ENCODE measurements at places on chromosomes 5 and 9.

GRCh38 chr9:8845376-8845775, 1045.8 kb upstream of the DMAC1 start:
- DNase-seq, result no peak

GRCh38 chr9:27333241-27334052, 36.5 kb upstream of the EQTN start:
- DNase-seq, result no peak

GRCh38 chr5:172564188-172564587, 76.9 kb upstream of the NEURL1B start:
- no peak for DNase-seq

GRCh38 chr5:177606071-177607051, 6.4 kb downstream of the B4GALT7 start:
- no peak for DNase-seq

DNA sequence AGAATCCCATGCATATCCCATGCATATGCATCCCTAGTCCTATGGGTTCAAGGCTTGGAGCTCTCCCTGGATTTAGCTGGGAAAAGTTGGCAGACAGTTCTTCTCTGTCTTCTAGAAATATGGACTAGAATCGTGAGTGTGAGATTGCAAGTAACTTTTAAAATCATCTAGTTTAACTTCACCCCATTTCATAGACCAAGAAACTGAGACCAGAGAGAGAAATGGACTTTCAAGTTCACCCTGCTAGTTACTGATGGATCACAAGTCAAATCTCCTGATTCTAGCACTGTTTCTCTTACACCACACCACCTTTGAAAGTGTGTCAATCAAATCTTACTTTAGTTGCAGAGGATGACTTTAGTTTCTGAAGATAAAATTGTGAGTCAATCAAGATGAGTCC, 13.4 kb downstream of the TGFBI start:
- DNase-seq, result no peak

DNA sequence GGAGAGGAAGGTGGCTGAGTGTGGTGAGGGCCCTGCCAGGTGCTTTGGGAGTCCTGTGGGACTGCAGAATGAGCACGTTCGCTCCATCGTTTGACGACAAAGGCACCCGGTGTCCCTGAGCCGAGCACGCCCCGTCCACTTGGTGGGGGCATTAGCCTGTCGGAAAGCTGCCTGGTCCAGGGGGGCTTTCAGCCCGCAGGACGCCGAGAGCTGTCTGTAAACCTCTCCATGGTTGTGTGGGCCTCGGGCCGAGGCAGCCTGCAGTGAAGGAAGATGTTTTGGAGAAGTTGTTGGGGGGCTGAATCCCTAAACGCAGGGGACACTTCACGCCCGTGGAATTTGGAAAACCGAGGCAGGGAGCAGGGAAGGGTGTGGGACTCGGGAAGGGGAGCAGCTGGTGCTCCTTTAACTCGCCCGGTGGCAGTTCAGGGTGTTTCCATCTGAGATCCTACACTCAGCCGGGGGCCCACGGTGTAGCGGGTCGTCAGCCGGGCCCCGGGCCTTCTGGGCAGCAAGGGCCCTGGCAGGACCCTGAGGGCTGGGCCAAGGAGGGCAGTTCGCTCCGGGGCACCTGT, 53.8 kb downstream of the MRPL36 start:
- DNase-seq, result no peak

- DNase-seq, result no peak
These were observed 19.7 kb downstream of the NFIL3 start for GRCh38 chr9:91403665-91404543.

DNA sequence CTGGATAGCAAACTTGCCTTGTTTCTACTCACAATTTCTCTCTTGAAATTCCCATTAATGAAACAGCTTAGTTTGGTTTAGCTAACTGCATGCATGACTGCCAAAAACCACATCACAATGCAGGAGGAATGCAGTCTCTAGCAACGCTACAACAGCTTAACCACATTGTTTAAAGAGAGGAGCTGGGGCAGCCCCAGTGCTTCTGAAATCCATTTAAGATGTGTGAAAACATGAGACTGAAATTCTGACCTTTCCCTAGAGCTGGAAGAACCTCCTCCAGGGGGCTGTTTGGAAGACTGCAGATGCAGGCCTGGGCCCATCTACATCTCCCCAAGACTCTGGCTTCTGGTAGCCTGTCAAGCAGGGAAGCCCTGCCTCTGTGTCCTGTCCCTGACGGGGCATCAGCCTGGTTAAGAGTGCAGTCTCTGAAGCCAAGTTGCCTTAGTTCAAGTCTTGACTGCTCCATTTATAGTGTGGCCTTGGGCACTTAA, 157.1 kb downstream of the ZNF462 start:
- no peak for DNase-seq

- DNase-seq, result no peak
These were observed 6.7 kb upstream of the SFXN1 start for GRCh38 chr5:175471628-175472027.

- DNase-seq, result no peak
These were observed 1148.0 kb downstream of the CDH12 start for GRCh38 chr5:21704974-21705668.

DNA sequence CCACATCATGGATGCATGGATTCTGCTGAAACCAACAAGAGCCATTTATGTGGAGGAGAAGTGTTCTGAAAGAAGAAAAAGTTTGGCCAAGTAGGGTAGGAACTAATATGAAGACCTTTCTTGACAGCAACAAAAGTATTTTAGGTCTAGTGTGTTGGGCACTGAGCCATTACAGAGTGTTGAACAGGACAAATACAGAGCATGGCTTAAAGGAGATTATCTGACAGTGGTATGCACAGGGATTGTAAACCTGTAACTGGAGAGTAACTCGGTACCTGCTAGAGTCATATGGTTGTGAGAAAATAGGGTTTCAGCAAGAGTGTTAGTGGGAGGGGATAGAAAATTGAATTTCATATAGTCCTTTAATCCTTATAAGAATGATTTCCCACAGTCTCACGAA, 513.2 kb upstream of the WWC1 start:
- no peak for DNase-seq

DNA sequence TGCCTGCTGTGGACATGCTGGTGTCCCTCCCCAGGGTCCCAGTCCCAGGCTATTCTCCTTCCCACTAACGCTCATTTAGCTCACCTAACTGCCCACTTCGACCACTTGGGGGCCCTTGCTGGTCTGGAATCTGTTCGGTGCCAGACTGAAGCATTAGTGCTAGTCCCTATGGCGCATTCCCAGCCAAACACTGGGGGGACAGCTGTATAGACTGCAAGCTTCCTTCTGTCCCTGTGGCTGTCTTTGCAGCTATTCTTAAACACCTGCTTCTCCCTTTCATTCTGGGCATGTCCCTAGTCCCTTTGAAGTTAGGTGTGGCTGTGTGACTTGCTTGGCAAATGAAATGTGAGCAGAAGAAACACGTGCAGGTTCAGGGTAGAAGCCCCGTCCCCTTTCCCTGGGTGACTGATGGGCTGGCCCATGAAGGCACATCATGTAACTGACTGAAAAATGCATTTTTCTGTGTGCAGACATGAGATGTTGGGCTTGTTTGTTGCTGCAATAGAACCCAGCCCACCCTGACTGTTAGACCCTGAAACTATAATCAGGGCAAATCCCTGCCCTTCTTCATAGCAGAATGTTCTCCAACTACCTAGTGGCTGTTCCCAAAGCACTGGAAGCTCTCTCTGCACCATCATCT, 134.4 kb downstream of the BARX1 start:
- no peak for DNase-seq

GRCh38 chr9:98199388-98200033, 7.1 kb upstream of the CORO2A start:
- no peak for DNase-seq

DNA sequence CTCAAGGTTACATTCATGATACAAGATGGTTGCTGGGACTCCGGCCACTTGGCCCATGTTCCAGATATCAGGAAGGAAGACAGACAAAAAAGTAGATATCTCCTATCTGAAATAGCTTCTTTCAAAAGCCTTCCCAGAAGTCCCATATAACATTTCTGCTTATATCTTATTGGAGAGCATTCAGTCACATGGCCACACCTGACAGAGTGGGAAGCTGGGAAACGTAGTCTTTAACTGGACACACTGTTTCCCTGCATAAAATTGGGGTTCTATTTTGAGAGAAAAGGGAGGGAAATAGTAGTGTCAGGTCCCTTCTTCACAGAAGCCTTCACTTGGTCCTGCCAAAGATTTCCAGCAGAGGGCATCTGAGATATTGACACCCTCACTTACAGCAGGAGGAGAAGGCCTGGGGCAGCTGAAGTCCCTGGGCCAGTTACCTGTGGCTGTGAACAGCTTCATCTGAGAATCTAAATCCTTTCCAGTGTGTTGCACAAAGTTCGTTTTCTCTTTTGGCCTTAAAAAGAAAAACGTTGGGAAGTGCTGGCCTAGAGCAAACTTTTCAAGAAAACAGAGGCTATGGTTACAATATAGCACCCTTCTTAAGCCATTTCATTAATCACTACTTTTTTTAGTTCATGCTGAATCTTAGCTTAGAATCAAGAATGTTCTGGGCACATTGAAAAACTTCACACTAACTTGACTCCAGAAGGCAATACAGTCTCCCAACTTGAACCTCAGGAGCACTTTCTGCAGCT, 33.5 kb downstream of the SPEF2 start:
- DNase-seq, result no peak

DNA sequence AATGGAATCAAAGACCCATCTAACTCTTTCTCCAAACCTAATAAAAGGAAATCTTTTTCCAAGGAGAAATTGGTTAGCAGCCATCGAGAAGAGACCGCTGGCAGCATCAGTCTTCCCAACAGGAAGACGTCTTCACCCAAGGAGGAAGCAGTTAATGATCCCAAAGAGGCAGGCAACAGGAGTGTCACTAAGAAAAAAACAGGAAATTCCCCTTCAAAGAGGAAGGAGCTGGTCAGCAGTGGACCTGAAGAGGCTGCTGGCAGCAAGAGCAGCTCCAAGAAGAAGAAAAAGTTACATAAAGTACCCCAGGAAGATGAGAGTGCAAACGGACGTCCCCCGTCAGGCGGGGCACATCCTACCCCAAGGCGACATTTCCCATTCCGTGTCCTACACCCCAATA, 143.7 kb downstream of the ELAVL2 start:
- DNase-seq, result no peak

- DNase-seq, result no peak
These were observed 60.5 kb upstream of the ENTREP1 start for GRCh38 chr9:69264526-69264925.

GRCh38 chr9:27117489-27118135, 8.6 kb downstream of the TEK start:
- DNase-seq, result no peak

GRCh38 chr5:180085837-180086236, 14.3 kb upstream of the RNF130 start:
- no peak for DNase-seq

DNA sequence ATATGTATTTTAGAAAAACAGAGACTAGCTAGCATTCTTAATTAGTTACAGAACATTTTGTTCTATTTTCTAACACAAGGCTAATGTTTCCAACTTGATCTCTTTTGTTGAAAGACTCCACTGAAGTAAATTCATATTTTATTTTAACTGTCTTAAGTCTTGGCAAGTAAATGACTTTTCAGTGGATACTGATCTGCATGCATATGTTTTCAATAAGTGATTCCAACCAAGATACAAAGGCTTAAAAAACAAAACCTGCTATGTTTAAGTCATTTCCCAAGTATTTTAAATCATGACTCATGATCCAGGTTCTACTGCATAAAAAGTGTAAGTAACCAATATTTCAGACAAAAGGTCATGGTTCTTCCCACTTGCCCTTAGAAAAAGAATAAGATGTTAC, 5.7 kb downstream of the CDO1 start:
- no peak for DNase-seq

GRCh38 chr5:69525490-69525889, 32.9 kb downstream of the OCLN start:
- DNase-seq, result no peak

DNA sequence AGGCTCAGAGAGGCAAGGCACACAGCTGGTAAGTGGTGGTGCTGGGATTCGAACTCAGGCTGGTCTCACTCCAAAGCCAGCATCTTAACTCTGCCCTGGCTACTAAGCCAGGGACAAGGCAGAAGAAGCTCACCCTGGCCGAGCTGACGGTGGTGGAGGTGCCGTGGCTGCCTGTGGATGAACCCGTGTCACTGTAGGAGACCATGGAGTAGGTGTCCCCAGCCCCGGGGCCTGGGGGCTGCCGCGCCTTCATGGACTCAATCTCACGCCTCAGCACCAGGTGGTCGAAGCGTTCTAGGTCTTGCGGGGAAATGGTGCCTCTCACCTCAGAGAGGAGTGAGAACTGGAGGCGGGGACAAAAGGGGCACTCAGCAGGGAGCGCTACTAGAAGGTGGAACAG, 35.4 kb upstream of the AKNA start:
- no peak for DNase-seq

DNA sequence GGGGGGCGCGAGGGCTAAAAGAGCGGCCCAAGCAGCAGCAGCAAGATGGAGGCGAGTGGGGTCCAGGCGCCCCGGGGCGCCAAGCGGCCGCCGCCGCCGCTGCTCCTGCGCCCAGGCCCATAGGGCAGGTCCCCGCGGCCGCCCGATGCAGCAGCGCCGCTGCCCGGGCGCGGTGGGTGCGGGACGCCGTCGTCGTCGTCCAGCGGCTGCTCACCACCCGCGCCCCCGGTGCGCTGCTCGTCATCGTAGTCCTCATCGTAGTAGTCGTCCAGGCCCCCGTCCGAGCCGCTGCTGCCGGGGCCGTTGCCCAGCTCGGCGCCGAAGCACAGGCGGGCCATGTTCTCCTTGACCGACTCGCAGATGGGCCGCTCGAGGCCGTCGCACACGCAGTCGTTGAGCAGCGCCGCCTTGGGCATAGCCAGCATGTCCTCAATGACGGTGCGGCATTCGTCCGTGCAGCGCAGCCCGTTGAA, 1.5 kb downstream of the GAS1 start:
- no peak for DNase-seq

- DNase-seq, result peak; percentile 91
These were observed 4.5 kb downstream of the ROR2 start for GRCh38 chr9:91945277-91946085.

- DNase-seq, result no peak
These were observed 354.3 kb downstream of the RAB3C start for GRCh38 chr5:58937031-58937681.

GRCh38 chr5:82793808-82794419, 283.3 kb downstream of the TMEM167A start:
- no peak for DNase-seq

GRCh38 chr5:180599590-180599914, 8.3 kb upstream of the SCGB3A1 start:
- DNase-seq, result no peak

GRCh38 chr5:172926008-172926523, 33.2 kb upstream of the RPL26L1 start:
- DNase-seq, result no peak

DNA sequence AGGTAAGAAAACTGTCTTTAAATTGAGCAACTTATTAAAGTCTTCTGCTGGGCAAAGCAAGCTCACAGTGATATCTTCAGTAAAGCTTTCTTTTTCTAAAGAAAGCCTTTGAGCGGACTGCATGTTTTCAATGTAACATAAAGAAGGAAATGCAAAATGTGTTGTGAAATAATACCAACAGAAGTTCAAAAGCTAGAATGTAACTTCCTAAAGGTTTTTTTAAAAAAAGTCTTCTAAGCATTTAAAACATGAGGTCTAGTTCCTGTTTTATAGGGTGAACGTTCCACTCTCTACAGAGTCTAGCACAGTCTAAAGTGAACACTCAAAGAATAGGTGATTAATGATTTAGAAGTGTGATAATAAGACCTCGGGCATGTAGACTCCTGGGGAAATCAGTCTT, 62.9 kb downstream of the DENND1A start:
- no peak for DNase-seq
